ENCODE measurements at places on chromosomes 1 and 21.

GRCh38 chr1:115402753-115403184 lies 64.7 kb upstream of the NGF start:
- no peak for DNase-seq

- no peak for DNase-seq
Observed at GRCh38 chr1:246680190-246680589, 44.0 kb upstream of the SCCPDH start.

DNA sequence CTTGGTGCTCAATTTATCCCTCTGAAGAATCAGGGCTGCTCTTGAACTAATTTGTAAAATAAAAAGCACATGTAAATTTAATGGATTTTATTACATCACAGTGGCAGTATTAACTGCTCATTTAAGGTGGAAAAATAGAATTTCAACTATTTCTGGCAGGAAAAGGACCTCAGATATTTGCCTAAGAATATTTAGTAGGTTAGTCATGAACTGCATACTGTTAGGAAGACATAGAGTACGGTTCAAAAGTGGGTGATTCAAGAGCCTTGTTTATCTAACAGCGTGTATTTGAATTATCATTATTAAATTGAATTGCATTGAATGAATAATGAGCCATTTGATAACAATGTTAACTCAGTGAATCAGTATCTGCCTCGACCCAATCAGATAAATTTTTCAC lies 248.8 kb upstream of the PBX1 start:
- peak; percentile 19 for DNase-seq

DNA sequence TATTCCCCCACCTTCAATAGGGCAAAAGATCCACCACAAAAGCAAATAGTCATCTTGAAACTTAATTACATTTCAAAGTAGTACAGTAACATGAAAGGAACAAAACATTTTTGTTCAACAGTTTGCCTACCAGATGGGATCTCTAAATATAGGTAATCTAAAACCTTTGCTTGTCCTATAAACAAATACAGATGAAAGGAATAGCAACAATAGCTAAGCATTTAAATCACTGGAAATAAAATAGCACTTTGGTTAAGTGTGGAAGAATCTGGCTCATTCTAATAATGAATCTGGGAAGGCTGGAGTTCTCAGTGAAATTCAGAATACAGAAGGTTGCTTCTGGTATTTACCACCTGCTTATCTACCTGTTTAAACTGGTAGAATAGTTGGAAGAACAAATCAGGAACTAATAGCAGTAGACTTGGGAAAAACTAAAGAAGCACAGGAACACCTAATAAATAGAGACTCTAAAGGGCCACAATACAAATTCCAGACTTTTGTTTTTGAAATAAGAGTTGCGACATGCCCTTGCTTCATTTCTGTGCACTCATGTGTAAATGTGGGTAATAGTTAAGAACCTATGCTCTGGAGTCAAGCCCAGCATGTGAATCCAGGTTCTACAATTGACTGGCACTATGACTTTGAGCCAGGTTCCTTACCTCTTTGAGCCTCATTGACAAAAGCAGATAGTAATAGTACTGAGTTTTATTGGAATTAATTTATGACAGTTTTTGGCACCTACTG lies 2.3 kb upstream of the LYPLAL1 start:
- no peak for DNase-seq

GRCh38 chr1:8472668-8473067 lies 154.8 kb downstream of the SLC45A1 start:
- no peak for DNase-seq

- no peak for DNase-seq
Observed at GRCh38 chr1:206723805-206724472, 39.2 kb downstream of the MAPKAPK2 start.

DNA sequence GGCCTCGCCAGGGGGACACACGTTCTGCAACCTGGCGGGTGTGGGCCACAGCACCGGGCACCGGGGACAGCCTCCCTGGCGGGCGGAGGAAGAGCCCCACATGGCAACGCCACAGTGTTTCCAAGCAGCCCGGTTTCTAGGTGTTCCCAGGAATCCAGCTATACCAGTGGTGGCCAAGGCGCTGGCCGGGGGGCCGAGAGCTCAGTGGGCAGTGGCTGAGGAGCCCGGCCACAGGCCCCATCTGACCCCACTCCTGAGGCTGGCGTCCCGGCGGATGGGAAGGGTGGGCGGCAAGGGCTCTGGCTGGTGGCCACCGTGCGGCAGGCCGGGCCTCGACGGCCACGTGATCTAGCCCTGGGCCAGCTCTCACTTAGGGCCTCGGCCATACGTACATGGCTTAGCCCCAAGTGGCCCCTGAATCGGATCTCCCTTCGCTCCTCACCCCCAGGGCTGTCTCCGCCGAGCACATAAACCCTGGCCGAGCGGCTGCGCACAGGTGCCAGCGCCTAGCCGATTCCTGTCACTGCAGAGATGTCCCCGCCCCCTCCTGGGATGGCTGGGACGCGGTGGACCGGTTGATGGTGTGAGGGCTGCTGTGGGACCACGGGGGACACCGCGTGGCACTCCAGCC lies 68.7 kb downstream of the MORN1 start:
- DNase-seq = no peak

DNA sequence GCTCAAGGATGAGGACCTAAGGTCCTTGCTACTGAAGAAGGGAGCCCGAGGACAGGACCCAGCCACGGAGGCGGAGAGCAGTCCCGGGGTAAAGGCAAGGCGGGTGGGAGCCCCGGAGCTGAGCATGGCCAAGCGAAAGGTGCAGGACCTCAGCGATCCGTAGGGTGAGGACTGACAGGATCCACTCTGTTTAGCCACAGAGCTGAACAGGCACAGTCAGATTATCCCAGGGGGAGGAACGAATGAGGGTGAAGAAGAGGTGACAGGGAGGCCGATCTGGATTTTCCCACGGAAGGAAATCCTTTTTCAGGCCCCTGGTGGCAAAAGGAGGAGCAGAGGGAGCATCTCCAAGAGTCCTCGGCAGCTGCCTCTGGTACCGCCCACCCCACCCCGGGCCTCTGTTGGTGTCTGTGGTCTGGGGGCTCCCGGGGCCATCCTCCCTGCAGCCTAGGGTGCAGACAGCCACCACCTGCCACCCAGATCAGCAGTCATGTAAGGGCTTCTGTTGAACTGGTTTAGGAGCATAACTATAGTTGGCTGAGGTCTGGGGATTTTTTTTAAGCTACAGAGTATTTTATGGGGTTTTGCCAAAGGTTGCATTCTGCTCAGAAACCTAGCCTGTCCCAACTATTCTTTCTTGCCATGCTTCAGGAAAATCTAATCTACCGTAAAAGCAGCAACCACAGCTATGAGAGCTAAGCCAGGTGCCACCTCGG lies 32.3 kb upstream of the LBR start:
- no peak for DNase-seq

- no peak for DNase-seq
Observed at GRCh38 chr1:108114033-108114599, 86.0 kb downstream of the SLC25A24 start.

- DNase-seq = no peak
Observed at GRCh38 chr21:36658926-36659325, 40.0 kb upstream of the SIM2 start.

DNA sequence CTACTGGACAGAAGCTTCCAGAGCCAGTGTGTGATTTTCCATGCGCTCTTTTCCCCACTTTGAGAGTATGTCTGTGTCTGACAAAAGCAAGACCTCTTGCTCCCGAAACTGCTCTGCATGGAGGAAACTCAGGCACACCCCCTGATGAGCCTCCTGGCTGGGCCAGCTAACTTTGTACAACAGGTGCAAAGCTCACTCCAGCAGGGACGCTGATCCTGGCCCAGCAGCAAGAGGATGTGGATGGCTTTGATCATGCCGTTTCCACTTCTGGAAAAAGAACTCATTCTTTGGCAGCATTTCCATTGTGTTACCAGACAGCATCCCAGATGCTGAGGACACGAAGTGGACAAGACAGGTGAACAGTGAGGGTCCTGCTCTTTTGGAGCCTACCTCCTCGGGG lies 103.1 kb downstream of the TLR5 start:
- no peak for DNase-seq

GRCh38 chr1:172376431-172376830 lies 44.1 kb upstream of the C1orf105 start:
- DNase-seq = no peak

- DNase-seq = no peak
Observed at GRCh38 chr1:66533804-66534740, at the start of gene SGIP1. Gene SGIP1, plus strand, starts transcription at chr1:66534153. Its CDS starts 206 bp downstream, at chr1:66534359.

- no peak for DNase-seq
Observed at GRCh38 chr21:36765229-36765628, 66.3 kb downstream of the SIM2 start.

GRCh38 chr1:247345881-247346280 lies 14.2 kb upstream of the ZNF496 start:
- DNase-seq = no peak

- no peak for DNase-seq
Observed at GRCh38 chr21:32957545-32957944, 68.2 kb upstream of the OLIG2 start.

DNA sequence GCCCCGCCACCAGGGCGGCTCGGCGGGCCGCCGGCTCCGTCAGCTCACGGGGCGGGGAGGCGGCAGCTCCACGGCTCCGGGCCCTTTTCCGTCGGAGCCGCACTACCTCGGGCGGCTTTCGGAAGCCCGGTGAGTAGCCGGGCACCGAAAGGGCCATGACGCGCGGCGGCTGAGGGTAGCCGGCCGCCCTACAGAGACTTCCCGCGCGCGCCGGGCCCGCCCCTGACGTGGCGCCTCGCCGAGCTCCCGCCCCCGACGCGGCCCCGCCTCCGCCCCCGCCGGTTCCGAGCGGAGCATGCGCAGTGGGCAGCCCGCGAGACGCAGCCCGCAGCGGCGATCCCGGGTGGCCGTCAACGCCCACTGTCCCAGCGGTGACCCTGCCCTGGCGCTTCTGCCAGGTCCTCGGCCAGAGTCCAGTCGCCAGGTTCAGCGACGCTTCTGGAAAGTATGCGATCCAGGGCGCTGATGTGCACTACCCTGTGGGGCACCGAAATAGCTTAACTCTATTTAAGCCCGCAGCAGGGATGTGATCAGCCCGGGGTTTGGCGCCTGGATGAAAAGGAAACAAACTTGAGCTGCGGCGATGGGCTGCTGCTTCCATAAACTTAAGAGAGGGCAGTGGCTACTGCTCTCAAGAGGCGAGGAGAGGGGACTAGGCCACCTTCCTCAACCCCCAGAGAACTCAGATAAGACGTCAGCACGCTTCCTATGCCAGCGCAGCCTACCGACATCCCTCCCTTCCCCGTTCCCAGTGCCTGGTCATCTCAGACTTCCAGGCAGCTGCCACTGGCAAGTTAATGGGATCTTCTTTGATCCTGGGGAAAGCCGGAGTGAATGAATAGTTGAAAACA lies at the start of gene DONSON:
Gene DONSON (minus strand): TSS at position 200 of the 851 bp plus-strand sequence. CDS start 43 bp downstream, at position 157.
- no peak for DNase-seq

GRCh38 chr1:244843148-244843978 lies 7.9 kb downstream of the COX20 start:
- DNase-seq = no peak

DNA sequence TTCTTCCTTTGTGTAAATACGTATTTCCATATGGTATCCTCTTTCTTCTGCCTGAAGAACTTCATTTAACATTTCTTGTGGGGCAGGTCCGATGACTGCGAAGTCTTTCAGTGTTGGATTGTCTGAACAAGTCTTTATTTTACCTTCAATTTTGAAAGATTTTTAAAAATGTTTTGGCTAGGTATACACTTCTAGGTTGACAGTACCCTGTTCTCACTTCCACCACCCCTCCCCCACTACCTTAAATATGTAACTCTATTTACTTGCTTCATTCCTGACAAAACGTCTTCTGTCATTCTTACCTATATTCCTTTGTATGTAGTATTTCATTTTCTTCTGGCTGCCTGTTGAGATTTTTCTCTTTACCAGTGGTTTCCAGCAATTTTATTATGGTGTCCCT lies 85.7 kb upstream of the ARTN start:
- no peak for DNase-seq

DNA sequence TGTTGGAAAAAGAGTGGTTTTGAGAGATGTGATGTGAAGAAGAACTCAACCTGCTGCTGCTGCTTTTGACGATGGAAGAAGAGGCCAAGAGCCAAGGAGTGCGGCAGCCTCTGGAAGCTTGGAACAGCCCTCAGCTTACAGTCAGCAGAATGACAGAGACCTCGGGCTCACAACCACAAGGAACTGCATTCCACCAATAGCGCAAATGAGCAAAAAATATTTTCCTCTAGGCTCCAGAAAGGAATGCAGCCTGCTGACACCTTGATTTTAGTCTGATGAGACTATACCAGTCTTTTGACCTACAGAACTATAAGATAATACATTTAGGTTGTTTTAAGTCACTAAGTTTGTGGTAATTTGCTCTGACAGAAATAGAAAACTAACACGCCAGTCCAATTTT lies 10.2 kb downstream of the SDHB start:
- DNase-seq = no peak

DNA sequence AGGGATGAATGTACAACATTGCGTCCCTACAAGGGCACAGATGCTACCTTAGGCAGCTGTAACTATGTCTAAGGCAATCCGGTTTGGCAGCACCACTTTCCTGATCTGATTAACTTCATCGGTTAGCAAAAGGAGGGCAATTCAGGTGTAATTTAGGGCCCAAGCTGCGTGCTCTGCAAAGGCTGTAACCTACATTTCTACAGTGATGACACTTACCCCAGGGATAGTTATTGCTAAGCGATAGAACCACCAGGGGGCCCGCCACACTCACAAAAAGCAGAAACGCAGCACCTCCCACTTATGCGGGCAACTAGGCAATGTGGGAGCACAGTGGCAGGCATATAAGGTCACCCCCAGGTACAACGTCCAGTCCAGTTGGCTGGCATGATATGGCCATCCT lies 113.5 kb downstream of the GDAP2 start:
- no peak for DNase-seq

DNA sequence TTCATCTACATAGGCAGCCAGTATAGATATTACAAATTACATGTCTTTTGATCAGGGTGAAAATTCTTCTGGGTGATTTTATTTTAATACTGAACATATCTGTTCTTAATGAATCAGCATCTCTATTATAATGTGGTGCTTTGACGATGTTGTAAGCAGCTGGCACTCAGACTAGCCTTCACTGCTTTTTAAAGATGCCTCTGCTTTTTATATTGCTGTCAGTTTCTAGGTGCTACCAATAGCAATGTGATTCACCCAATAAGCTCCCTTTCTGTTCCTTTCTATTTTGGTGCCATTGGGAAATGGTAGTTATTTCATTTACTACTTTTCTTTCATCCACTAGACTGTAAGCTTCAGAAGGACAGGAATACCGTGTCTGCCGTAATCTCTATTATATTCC lies 11.1 kb upstream of the ANGPTL1 start:
- no peak for DNase-seq

DNA sequence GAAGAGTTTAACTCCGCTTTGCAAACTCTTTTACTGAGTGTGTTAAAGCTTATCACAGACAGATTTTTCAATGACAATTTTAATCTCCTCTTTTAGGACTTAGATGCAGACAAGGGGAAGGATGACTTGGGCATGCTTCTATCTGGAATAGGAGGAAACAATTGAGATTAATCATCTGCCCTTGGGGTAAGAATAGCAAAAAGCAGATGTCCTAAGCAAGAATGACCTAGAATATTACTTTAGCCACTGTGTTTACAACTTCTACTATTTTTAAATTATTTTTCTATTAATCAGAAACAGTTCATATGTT lies 569.0 kb upstream of the ADGRL2 start:
- no peak for DNase-seq
